Fibroblast of lung (primary cell): ENCODE measurements at places on chromosomes 7 and 10.
A peak's percentile ranks its signal among the peaks of the same experiment; 100 is the strongest.

DNA sequence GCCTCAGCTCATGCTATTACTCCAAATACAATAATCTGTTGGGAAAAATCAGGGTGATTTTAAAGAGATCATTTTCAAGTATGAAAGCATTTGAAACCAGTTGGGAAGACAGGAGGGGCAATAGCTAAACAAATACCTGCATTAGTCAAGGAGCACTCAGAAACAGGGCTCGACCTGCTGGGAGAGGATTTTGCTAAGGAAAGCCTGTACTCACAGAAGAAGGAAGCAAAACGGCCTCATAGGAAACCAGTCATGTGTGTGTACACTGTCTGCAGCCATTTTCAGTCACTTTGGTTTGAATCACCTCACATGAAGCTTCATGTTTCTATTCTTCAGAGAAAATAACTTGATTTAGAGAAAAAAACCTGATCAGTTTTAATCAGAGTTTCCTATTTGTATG lies 38.6 kb downstream of the FZD1 start:
- no peak for DNase-seq

DNA sequence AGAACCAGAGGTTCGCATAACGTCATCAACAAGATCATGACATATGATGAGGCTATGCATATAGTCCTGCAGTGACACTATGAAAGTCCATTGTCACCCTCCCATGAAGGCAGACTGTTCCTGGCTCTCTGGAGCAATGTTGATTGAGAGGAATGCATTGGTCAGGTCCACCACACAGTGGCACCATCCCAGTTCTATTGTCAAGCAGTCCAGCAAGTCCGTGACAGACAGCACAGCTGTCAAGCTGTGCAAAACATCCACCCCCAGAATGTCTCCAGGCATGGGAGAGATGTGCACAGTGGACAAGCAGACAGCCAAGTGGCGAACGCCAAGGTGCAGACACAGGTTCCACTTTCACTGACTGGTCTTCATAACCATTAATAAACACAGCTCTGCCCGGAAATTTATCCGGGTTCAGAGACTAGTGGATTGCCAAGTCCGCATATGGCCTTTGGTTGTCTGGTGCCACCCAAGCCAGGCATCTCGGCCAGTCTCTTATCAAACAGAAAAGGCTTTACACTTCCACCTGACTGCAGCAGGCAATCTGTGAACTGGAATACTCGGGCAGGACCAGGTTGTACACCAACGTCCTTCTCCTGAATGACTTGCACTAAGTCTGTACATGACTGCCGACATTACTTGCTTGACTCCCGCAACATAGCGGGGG lies 7.2 kb downstream of the RNF133 start:
- DNase-seq: no peak

GRCh38 chr10:127720903-127721302 lies 16.1 kb upstream of the FOXI2 start:
- no peak for DNase-seq

DNA sequence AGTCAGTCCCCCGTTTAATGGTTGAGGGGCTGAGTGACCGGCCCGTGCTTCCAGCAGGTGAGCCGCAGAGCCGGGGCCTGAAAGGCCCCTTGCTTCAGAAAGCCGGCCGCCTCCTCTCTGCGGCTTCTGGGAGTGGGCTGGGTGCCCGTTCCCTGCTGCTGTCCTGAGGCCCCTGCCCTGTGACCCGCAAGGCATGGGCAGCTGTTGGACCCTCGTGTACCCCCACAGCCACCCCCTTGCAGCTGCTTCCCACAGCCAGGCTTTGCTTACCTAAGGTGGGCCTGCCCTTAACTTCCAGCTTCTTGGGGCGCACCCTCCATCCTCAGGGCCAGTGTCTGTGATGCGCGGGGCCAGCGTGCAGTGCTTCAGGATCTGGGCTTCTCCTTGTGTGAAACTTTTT lies 26.6 kb downstream of the PFKFB3 start:
- DNase-seq: no peak

- peak; percentile 29 for DNase-seq
Measured at GRCh38 chr10:49220031-49220430, 31.8 kb upstream of the TMEM273 start.

- peak; percentile 16 for DNase-seq
Measured at GRCh38 chr7:130423501-130424037, 17.2 kb downstream of the CEP41 start.

- peak; percentile 30 for DNase-seq
Measured at GRCh38 chr7:30596721-30597120, 2.0 kb downstream of the GARS1 start.

DNA sequence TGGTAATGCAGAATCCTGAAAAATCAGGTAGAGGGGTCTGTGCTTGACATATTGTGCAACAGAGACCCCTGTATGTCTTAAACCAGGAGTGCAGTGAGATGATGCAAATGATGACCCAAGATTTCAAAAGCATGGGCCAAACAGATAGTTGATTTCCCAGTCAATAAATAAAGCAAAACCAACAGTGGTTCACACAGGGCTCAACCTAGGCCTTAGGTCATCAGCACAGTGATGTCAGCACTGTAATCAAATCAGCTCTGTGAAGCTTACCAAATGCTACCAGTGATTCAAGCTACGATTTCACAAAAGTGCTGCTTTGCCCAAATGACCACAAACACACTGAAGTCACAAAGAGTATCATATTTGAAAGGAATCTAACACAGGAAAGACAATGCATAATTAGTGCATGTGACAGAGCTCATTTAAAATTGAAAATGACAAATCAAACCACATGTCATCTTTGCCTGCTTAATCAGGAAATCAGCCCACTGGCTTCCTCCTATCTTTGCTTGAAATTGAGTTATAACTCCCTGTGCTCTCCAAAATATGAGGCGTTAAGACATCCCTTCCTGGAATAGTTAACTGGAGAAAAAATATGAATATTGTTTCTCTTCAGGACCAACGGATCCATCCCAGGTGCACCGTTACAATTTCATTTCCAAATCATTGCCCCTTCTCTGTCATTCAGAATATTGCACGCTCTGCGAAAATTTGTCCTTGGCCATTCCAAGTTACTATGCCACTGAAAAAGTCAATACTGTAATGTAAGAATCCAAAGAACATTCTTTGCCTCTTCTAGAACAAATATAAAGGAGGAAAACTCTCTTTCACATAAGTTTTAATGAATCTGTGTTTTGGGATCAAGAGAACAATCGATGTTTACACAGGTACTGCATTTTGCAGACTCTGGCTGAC lies 41.9 kb upstream of the ASL start:
- DNase-seq: peak; percentile 19

- no peak for DNase-seq
Measured at GRCh38 chr10:62692085-62692484, 112.4 kb upstream of the ADO start.

GRCh38 chr10:4202938-4203337 lies 417.9 kb upstream of the KLF6 start:
- peak; percentile 8 for DNase-seq

GRCh38 chr10:64036321-64036930 lies 515.2 kb downstream of the REEP3 start:
- DNase-seq: peak; percentile 6

DNA sequence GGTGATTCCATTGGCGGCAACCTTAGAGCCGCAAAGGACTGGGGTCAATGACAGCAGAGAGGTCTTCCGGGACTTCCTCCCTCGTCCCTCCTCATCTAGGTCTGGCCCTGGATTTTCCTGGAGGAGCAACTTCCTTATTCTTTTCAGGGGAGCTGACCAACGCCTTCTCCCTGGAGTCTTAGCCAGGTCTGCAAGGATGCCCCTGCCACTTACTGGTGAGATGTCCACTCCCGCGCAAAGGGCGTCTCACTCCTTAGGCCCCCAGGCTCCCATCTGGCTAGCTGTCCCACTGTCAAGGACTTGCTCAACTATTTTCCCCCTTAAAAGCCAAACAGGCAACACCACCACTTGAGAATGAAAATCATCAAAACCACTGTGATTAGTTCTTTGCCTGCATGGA lies 42.0 kb upstream of the NMT2 start:
- no peak for DNase-seq

GRCh38 chr10:1608851-1609647 lies 128.3 kb downstream of the ADARB2 start:
- DNase-seq: no peak

GRCh38 chr10:82212753-82213152 lies 337.8 kb downstream of the NRG3 start:
- no peak for DNase-seq

DNA sequence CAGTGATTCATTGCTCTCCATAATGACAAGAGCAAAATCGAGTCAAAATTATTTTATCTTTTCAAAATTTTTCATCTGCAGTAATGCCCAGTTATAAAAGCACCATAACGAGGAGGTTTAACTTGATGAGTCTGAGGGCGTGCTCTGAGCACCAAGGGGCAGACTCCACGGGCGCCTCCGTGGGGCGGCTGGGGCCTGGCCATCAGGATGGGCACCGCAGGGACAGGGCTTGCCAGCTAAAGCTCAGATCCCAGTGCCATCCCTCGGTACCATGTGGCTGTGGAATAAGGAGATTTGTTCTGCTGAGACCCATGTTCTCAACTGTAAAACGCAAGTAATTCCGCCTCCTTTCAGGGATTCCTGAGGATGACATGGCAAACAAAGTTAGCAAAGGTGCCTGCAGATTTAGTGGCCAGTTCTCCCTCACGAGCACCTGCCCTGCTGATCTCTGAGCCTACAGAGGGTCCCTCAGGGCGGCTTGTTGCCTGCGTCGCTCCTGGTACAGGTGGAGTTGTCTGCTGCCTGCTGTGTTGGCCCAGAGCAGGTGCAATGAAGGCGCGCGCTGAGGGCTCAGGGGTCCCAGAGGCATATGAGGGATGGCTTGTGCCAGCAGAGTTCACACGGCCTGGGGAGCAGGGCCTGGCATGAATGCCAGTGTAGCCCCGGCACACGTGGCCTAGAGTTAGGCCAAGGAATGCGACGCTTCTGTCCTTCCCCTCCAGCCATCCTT lies 584.4 kb downstream of the TCERG1L start:
- DNase-seq: no peak

DNA sequence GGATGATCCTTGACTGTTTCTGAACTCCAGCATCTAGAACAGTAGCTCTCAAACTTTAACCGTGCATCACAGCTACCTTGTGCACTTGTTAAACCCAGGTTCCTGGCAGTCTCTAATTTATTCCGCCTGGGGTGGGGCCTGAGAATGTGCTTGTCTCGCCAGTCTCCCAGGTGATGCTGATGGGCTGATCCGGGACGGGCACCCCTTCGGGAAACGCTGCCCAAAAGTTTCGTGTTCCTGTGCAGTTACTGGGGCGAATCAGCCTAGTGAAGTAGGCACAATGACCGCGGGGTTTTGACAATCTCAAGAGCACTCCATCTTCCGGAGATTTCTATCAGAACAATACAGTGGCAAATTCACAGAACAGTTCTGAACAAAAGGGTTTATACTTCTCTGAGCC lies 29.9 kb downstream of the ADCYAP1R1 start:
- no peak for DNase-seq

DNA sequence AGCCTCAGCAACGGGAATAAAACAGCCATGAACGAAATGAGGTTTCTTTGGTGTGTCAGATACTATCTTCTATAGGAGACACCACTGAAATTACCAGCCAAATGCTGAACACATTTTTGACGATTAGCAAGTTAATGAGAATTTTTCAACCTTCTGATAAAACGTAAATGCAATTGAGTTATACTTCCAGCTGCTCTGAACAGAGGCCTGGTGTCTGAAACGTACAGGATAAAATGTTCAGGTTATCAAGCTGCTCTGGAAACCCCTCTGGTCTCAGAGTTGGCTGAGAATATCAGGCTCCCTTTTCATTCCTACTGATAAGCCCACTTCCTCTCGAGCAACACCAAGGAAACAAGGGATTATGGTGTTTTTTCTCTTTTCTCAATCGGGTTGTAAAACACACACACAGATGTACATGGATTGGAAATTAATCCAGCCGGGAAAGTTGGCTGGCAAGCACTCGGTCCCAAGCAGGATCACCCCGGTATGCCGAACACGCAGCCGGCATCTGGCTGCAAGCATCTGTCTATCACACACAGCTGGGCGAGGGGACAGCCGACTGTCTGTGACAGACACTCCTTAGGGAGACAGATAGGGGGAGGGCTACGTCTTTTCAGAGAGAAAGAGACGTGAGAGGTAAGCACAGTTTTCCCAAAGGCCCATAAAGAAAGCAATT lies 171.8 kb downstream of the PRKAG2 start:
- DNase-seq: no peak

DNA sequence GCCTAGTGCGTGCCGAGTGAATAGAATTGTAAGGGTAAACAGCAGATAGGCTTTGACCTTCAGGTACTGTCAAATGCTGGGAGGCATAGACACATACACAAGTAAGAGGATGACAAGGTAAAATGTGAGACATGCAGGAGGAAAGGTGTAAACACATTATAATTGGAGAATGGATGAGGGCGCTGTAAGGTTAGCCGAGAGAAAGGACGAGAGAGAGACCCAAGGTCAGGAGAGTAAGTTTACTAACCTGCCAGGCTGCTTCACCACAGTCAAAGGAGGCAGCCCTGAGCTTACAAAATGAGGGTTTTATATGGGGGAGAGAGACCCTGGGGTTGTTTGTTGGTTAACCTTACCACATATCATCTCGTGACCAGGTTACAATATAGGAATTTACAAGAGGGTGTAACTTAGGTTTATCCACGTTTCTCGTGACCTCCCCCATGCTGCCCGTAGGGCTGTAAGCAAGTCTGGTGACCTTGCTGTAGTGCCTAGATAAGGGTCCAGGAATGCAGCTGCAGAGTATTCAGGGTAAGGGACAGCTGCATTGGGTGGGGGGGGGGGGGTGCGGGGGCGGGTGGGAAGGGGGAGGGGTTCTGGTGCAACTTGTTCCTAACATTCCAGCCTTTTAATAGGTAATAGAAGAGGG lies 17.9 kb downstream of the SCIN start:
- DNase-seq: no peak

DNA sequence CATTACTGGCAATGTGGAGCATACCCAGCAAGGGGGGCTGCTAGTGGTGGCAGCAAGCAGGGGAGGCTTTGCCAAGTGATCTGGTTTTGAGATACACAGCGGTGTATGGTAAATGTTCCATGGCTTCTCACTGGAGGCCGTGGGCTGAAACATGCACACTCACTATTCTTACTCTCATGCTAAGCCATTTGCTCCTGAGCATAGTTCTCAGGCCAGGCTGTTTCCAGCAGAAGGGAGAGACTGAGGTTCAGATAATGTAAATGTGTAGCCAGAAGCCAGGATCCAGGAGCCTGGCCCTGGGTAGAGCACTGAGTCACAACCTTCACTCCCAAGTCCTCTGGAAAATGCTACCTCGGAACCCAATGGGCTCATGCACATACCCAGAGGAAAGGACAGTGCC lies 757.9 kb downstream of the GRID1 start:
- DNase-seq: no peak

GRCh38 chr7:83984591-83984990 lies 210.0 kb downstream of the SEMA3A start:
- DNase-seq: no peak

DNA sequence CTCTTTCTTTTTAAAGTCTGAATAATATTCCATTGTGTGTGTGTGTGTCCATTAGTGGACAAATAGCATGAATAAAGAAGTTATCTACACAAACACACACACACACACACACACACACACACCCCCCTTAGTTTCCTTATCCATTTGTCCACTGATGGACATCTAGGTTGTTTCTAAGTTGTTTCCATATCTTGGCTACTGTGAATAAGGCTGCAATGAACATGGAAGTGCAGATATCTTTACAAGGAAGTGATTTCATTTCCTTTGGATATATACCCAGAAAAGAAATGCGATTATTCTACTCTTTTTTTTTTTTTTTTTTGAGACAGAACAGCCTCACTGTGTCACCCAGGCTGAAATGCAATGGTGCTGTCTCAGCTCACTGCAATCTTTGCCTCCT lies 113.5 kb downstream of the MBL2 start:
- no peak for DNase-seq
